ENCODE measurements at places on chromosomes 1 and 21.

DNA sequence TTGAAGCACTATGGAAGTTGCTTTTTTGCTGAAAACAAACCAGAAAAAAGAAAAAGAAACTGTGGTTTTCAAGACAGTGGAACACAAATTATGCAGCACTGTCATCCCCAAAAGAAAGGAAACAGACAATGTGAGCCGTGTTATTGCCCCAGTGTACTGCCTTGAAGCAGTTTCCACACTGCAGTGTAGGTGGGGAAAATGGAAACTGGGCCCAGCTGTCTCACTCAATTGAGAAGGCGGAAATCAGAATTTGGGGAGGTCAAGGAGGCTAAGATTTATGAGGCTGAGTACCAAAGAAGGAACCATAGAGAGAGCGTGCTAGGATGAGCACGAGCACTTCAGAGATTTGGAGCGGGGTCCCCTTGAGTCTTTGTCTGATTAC, 55.5 kb downstream of the MPZL1 start:
- DNase-seq = no peak

- DNase-seq = no peak
Observed at GRCh38 chr1:8767006-8767405, 50.4 kb downstream of the RERE start.

DNA sequence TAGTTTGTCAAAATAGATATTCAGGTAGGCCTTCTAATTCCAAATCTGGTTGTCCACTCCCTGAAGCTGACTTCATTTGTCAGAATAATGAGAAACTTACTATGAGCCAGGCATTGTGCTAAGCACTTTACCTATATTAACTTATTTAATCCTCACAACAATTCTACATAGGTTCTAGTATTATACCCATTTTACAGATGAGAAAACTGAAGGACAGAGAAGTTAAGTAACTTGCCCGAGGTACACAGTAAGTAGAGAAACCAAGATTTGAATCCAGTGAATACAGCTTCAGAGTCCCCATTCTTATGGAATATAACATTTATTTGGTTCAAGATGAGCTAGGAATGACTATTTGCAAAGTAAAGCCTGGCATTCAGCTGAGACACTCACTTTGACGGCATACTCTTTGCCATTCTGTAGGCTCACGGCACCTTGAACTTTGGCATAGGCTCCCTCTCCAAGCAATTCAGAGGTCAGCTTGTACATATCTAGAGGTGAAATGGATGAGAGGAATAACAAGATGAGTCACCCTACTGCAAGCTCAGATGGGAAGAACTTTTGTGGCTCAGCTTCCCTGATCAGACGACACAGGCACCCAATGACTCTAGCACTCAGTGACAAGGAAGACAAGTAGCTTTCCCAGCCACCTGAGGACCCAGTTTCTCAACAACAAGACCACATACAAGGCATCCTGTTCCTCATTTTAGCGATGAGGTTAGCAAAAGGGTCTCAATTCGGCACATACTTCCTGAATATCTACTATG, 23.7 kb downstream of the MKNK1 start:
- DNase-seq = no peak

- DNase-seq = no peak
Observed at GRCh38 chr1:236794585-236795034, 482 bp upstream of the MTR start.

DNA sequence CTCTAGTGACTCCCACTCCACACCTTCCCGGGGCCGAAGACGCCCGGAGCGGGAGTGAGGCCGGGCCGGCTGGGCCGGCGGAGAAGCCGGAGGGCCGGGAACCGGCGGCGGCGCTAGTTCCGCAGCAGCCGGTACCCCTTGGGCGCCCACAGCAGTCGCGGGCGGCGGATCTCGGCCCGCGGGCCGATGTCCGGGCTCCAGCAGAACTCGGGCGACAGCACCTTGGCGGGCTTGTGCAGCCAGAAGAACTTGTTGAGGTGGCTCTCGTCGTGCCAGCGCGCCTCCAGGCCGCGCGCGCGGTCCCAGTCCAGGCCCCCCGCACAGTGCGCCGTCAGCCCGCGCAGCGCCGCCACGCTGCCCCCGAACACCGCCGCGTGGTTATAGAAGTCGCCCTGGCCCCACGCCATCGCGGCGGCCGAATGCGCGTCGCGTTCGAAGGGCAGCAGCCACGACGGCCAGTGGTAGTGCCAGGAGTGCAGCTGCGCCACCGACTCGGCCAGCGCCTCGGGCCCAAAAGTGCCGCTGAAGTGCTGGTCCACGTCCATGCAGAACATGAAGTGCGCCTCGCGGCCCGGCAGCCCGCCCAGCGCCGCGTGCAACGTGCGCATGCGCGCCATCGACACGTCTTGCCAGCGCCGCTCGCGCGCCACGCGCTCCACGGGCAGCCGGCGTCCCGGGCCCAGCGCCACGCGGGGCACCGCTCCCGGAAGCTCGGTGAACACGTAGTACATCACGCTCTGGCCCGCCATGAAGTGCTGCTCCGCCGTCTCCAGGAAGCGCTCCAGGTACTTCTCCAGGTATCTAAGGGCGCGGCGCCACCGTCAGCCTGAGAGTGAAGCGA, 14.0 kb downstream of the A3GALT2 start:
- DNase-seq = no peak

- DNase-seq = no peak
Observed at GRCh38 chr1:192256674-192257334, 60.0 kb upstream of the RGS21 start.

DNA sequence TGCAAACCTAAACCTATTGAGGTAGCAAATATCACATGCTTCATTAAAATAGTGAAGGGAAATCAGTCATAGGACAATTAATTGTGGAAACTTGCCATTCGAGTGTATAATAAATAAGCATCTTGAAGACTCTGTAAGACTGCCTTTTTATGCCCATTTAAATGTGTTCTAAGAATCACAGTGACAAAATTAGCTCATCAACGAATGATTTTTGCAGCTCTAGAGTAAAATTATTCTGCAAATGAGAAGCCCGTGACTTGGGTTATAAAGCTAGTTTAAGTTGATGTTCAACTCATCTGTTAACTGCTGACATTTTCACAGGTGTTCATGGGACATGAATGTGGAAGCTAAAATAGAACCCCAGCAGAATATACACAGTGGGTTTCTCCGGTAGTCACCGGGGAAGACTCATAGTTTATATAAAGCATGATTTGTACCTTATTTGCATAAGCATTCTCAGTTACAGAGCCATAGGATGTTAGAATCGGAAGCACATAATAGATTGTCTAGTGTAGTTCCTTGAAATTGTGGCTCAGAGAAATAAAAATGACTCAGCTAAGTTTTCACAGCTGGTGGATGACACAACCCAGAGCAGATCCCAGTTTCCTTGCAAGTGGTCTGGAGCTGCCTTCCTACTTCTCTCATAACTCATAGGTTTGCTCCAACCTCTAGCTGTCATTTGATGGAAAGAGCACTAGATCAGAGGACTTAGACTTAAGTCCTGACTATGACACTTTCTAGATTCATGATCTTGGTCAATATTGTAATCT, 107.3 kb downstream of the UCHL5 start:
- no peak for DNase-seq

DNA sequence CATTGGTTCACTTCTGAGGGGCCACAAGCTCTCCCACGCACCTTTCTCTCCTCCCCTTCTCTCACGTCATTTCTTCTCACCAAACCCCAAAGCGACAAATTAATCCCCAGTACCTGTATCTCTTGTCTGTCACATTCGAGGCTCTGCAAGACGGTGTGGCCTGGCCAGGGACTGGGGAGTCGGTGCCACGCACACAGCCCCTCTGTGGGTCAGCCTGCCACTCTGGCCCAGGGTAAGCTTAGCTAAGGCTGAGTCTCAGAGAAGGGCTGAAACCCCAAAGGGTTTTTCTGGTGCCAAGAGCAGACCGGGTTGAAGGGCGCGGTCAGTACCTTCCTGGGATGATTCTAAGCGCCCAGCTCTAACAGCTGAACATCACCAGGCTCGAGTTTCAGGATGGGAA, 34.2 kb upstream of the ZBTB40 start:
- no peak for DNase-seq

DNA sequence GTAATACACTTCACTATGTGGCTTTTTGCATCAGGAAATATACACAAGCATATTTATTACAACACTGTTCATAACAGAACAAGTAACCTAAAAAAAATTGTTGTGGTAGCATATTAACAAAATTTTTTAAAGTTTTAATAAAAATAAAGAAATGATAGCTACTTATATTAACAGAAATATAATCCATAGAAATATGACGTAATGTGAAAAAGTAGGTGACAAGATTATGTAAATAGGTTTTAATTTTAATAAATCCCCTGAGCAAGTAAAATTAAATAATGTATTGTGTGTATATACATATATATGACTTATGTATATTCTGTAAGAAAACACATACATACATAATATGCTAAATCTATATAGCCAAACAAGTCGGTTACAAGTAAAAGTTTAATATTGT, 359.9 kb downstream of the SEC16B start:
- no peak for DNase-seq

DNA sequence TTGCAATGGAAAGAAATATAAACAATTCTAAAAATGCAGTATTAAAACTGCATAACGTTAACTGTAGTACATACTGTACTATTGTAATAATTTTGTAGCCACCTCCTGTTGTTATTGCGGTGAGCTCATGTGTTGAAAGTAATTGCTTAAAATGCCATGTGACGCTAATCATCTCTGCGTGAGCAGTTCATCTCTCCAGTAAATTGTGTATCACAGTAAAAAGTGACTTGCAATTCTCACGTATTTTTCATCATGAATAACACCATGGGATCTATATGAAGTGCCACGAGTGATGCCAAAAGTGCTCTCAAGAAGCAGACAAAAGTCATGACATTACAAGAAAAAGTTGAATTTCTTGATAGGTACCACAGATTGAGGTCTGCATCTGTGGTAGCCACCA, 82.4 kb upstream of the CYYR1 start:
- no peak for DNase-seq

DNA sequence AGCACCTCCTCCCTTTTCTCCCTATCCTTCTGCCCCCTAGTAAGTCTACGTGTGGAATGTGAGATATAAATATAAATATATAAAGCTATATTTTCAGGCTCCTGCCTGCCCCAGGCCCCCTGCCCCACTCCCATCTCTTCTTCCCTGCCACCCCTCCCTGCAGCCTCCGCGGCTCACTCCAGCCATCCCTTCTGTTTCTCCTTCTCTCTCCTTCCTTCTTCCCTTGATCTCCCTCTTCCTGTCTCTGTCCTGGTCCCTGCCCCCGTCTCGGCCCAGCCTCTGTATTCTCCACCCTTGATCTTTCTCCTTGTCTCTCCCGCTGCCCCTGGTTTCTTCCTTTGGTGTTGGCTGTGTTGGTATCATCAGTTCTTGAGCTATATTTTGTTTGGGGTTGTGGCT, 23.2 kb downstream of the DMBX1 start:
- no peak for DNase-seq

- no peak for DNase-seq
Observed at GRCh38 chr1:20153000-20153418, 13.9 kb downstream of the PLA2G2F start.

DNA sequence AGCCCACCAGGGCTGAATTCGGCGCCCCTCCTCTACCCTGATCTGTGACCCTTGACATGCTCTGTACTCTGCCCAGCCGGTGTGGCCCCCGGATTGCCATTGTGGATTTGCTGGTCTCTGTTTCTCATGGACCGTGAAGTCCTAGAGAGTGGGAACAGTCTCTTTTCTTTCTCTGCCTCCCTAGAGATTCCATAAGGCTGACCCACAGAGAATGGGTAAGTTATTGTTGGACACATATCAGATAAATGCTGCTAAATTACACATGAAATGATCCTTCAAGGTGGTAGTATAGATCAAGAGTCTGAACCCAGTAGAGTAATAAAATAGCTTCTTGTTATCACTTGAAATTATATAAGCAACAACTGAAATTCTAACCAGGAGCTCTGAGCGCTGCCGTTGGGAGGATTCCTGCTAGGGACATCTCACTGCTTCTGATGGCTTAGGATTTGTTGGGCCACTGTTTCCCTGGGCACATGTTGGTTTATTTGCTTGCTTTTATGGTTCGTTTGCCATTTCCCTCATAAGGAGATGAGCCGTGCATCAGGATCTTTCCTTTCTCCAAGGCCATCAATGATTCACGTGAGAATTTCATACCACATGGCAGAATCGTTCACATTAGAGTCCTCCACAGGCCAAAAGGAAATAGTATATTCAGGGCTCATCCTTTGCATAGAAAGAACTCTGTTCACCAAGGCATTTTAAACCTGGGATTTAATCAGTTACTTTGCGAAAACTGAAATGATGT, 111.9 kb downstream of the ZBTB18 start:
- DNase-seq = no peak

DNA sequence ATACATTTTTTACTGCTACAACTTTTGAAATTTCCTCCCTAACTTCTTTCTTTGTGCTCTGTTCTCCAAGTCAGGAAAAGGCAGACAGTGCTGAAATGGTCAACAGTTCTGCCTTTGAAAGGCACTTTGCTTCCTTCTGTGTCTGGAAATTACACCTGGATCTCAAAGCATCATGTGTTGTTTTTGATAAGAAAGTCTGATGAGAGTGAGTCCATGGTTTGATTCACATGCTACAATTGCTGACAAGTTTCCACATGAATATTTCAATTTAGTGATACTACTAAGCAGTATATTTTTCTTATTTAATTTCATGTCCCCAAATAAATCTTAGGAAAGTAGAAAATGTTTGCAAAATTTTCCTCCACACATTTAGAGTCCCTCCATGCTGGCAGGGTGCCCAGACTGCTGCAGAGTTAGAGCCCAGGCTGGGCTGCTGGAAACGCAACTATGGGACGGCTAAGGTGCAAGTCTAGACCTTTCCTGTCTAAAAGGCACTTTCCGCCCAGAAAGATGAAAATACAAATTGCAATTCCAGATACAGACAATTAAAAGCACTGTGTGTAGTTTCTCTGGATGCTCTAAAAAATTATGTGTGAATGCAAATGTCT, 96.6 kb upstream of the RUNX1 start:
- no peak for DNase-seq

- DNase-seq = no peak
Observed at GRCh38 chr1:147072482-147073432, 99.5 kb downstream of the PRKAB2 start.

DNA sequence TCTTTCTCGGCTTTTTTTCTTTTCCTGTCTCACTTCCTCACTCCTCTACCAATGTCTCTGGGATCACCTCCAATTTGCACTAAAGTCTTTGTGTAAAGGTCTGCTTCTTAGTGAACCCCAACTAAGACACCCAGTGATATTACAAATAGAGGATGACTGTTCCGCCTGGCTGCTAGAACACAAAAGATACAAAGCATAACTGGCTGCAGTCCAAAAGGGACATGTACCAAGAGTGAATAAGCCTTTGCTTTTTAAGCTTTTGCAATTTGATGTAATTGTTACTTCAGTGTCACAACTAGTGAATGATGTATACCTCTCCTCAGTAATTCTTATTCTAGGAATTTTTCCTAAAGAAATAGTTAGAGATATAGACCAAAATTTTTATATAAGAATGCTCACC, 82.8 kb upstream of the BEND5 start:
- DNase-seq = no peak
